ENCODE measurements at places on chromosomes 6 and 20.
A peak's percentile ranks its signal among the peaks of the same experiment; 100 is the strongest.

GRCh38 chr6:26537160-26537845 lies 863 bp upstream of the HMGN4 start:
- peak; percentile 93 for DNase-seq

DNA sequence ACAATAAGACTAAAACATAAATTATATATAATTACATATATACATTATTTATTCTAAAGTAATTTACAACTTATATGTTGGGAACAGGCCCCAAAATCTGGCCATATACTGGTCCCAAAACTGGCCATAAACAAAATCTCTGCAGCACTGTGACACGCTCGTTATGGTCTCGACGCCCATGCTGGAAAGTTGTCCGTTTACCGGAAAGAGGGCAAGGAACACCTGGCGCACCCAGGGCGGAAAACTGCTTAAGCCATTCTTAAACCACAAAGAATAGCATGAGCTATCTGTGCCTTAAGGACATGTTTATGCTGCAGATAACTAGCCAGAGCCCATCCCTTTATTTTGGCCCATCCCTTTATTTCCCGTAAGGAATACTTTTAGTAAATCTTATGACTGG lies 164.9 kb downstream of the CENPW start:
- no peak for DNase-seq

DNA sequence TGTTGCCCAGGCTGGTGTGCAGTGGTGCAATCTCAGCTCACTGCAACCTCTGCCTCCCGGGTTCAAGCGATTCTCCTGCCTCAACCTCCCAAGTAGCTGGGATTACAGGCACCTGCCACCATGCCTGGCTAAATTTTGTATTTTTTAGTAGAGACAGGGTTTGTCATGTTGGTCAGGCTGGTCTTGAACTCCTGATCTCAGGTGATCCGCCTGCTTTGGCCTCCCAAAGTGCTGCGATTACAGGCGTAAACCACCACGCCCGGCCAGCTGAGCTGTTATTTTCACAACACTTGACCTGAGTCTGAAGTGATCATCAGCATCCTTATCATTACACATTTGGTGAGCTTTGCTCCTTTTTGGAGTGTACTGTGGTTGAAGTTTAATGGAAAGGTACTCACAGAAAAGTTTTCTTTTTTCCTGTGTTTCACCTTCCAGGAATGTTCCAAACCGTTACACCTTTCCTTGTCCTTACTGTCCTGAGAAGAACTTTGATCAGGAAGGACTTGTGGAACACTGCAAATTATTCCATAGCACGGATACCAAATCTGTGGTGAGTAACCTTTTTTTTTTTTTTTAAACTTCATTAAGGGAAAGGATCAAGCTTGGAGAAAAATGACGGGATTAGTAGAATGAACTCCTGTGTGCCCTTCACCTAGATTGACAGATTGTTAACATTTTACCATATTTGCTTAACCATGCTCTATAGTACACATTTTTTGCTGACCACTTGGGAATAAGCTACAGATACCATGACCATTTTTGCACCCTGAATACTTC lies 9.7 kb downstream of the RNF114 start:
- DNase-seq, result no peak

GRCh38 chr6:27273783-27274182 lies 26.3 kb downstream of the PRSS16 start:
- no peak for DNase-seq

DNA sequence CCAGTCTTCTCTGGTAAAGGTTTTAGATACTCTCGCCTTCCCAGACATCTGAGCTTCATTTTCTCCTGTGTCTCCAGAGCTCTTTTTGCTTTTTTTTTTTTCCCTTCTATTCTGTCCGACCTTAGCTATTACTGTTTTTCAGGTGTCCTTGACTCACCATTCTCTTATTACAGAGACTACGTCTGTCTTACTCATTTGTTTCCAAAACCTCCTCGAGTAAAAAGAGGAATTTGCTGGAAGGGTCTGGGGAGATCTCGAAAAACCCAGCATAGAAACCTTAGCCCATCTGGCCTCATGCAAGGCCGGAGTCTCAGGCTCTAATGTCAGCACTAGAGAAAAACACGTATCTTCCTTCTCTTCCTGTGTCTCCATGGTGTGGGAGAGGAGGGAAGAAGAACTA lies 109.2 kb upstream of the CARMIL1 start:
- no peak for DNase-seq

DNA sequence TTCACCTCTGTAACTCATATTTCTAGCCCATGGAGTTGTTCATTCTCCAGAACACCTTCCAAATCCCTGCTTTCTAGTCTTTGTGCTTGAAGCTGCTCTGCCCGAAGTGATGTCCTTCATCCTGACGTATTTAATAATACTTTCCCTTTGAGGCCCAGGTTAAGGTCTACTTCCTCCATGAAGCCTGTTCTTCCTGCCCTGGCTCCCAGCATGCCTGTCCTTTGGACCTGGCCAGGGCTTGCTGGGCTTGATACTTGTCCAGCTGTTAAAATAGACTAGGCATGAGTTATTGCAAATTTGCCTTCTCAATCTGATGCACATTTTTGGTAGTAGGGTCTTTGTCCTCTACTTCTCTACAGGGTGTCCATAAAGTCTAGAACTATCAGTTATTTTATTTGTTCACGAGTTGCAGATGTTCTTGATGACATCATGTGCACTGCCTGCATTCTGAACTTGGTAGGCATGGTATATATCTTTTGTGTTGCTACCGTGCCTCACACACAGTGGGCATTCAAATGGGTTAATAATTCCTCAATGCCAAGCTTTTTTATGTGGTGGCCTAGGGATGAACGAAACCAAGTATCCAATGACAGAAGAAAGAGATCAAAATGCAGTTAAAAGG lies 3.1 kb upstream of the MAP7 start:
- no peak for DNase-seq

GRCh38 chr6:31826793-31827285 lies 699 bp upstream of the HSPA1B start:
- no peak for DNase-seq

DNA sequence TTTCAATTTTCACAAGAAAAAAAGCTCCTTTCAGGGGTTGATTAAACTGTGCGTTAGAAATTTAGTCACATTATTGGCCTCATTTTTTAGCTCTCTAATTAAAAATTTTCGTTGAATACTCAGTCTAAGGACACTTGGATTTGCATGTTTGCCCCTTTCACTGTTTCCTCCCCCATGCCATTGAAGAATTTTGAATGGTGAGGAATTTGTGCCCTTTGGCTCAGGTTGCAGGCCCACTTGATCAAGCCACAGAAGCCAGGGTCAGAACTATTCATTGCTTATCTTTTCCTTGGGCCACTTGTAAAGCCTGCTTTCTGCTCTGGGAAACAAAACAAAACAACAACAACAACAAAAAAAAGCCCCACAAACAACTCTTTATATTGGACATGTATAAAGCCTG lies 12.2 kb downstream of the LIN28B start:
- DNase-seq, result no peak

- peak; percentile 46 for DNase-seq
Observed at GRCh38 chr6:98672681-98673475, 161.5 kb upstream of the POU3F2 start.

DNA sequence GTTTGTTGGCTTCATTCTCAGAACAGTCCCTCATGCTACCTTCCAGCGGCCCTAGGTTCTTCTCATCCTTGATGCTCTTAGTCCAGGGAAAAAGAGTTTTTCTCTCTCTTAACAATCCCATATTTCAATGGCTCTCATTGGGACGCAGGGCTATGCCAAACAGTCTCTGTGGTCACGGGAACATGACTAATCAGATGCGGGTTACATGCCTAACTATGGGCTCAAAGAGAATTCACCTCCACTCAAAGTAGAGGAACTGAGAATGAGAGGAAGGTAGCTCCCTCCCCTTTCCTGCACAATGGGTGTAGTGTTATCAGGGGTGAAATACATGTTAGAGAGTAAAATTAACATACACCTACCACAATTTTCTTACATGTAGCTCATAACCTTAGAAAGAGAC lies 18.1 kb upstream of the ATRN start:
- DNase-seq, result no peak

GRCh38 chr6:32076321-32076809 lies 32.8 kb downstream of the TNXB start:
- DNase-seq, result no peak

- no peak for DNase-seq
Observed at GRCh38 chr6:95879856-95880255, 135.9 kb upstream of the FUT9 start.

DNA sequence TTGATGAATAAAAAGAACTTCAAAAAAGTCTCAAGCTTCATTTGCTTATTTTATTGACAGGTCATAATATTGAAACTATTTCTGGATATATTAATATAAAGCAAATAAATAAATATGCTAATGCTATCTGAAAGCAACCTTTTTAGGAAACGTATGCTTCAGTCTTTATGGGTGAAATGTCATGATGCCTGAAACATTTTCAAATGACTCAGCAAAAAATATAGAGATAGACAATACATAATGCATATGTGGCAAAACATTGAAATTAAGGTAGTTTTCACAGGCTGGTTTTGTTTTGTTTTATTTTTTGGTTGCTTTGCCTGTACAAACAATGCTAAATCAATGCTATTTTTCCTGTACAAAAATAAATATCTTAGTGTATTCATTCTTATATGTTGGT lies 194.4 kb upstream of the PLCB4 start:
- no peak for DNase-seq

DNA sequence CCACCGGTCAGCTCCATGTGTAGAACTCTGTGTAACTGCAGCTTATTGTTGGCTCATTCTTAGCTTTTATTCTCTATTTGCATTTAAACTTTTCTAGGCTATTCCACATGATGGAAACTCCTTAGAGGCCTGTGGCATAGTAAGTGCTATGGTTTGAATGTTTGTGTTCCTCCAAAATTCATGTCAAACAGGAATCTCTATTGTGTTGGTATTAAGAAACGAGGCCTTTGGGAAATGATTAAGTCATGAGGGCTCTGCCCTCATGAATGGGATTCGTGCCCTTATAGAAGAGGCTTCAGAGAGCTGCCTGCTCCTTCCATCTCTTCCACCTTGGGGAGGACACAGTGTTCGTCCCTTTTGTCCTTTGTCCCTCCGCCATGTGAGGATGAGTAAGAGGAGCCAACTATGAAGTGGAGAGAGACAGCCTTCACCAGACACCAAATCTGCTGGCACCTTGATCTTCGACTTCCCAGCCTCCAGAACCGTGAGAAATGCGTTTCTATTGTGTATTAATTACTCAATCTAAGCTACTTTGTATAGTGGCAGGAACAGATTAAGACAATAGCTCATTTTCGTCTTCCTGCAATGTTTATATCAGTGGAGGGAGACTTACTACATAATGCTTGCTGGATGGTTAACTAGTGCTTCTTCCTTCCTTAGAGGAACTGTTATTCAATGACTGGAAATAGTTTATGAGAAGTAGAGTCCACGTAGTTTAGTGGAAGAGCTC lies 361.1 kb downstream of the FARS2 start:
- DNase-seq, result no peak

GRCh38 chr6:76792394-76792793 lies 670.9 kb downstream of the HTR1B start:
- DNase-seq, result no peak

- no peak for DNase-seq
Observed at GRCh38 chr20:49435639-49436038, 46.8 kb downstream of the KCNB1 start.

- DNase-seq, result peak; percentile 36
Observed at GRCh38 chr20:2742934-2743559, 50.5 kb downstream of the EBF4 start.

DNA sequence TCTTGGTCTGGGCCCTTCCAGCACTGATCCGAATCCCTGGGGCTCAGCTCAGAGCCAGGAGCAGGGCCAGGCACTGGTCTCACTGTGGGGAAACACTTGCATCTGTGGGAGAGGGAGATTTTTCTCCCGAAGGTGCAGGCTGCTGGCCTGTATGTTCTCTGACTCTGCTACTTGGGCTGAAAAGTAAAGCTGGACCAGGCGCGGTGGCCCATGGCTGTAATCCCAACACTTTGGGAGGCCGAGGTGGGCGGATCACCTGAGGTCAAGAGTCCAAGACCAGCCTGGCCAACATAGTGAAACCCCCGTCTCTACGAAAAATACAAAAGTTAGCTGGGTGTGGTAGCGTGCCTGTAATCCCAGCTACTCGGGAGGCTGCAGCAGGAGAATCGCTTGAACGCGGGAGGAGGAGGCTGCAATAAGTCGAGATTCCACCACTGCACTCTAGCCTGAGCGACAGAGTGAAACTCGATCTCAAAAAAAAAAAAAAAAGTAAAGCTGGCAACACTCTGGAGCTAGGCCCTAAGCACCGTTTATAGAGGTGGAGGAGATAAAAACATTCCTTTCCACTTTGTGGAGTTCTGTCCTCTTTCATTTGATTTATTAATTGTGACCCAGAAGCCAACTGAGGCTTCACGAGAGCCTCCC lies 41.7 kb downstream of the JPH2 start:
- DNase-seq, result no peak

DNA sequence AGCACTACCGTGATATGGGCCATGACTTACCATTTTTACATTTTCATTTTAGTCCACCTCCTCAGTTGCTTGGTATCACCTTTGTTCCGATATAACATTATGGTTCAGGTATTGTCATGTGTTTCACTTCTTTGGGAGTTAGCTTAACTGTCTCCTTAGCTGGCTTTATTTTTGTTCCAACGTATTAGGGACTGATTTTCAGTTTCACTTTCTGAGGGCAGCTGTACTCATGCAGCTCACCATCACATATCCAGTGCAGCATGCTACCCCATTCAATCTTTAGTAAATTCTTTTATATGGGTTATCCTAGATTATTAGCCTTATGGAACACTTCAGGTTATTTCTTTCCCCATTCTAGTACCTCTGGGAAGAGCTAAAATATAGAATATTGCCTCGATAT lies 362.2 kb upstream of the IRAK1BP1 start:
- DNase-seq, result no peak

DNA sequence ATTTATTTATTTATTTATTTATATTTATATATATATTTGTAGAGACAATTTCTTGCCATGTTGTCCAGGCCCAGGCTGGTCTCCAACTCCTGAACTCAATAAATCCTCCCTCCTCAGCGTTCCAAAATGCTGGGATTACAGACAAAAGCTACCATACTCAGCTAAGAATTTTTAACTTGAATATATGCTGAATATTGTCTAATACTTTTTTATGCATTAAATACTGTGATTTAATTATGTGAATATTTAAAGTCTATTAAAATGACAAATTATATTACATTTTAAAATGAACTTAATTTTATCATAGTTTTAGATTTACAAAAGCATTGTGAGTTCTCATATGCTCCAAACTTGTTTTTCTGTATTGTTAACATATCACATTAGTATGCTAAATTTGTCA lies 1022.4 kb downstream of the GRIK2 start:
- DNase-seq, result no peak

DNA sequence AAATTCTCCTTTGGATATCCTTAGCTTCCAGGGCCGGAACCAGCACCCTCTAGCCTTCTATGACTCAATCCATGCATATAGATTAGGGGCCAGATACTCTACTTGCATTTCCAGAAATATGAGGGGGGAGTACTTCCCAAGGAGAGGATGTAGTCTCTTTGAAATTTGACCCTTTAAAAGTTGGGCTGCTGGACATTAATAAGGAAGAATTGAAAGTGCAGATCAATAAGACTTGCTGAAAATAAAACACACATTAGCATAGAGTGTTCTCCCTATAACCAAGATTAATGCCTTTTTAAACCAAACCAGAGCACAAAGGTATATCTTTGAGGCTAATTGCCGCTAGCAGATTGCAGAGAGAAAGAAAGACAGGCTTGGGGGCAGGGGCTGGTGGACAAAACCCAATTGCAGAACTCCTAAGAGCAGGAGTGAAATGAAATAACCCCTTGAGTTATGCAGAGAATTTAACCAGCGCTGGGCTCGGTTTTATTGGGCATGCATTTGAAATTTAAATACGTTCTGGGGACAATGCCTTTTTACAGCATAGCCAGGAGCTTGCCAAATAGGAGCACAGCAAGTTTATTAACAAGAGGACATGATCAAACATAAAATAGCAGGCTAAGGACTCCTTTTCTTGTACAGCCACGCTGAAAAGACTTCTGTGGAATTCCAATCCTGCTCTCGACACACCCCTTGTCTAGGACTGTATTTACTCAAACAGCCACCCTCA lies 108.2 kb upstream of the SALL4 start:
- no peak for DNase-seq

Measured in pons (tissue), 1 donor.